ENCODE measurements at places on chromosomes 4 and X.

DNA sequence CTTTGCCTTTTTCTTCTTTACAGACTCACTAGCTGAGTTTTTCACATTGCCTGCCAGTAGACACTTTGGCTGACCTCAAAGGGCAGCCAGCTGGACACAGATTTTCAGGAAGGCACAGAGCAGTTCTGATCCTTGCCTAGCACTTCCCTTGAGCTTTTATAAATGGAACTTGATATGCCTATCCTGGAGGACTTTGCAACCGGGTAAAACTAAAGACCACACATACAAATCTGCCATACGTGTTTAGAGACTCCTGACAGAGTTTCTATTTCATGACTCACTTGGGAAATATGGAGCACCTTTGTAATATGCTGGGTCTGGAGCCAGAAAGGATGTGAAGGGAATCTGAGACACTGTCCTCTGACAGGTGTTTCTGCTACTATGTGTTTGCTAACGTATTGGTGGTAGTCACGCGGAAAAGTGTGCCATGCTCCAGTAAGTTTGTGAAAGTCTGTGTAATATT, 56.7 kb upstream of the RASSF6 start:
- no peak for DNase-seq

- no peak for DNase-seq
Observed at GRCh38 chr4:146334862-146335449, 120.6 kb downstream of the REELD1 start.

GRCh38 chr4:5340991-5341451, 289.7 kb downstream of the STK32B start:
- DNase-seq = peak; percentile 91

- DNase-seq = no peak
Observed at GRCh38 chr4:44670506-44671199, 7.6 kb upstream of the GUF1 start.

DNA sequence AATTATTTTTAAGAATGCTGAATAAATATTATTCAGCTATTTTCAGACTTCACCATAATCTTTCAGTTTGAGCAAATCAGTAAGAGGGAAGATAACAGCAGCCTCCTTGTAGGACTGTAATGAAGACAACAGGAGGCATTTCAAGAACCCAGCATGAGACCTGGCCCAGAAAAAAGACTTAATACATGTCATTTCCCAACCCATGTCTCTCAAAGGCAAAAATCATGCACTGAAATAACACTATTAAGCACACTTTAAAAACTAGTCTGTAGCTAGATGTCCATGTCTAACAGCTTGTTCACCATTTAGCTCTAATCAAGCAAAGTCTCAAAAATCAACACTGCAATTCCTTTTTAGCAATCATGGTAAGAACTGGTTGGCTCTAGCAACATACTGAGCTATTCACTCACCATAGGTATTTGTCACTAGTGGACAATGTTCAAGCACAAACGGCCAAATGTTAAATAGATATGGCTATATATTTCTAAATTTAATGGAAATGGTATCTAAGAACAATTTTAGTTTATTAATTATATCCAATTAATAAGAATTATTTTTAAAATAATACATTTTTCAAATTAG, 109.9 kb downstream of the WDFY3 start:
- no peak for DNase-seq

GRCh38 chrX:30779453-30780030, 109.5 kb downstream of the TAB3 start:
- DNase-seq = no peak

- no peak for DNase-seq
Observed at GRCh38 chrX:47209508-47210238, 8.8 kb upstream of the CDK16 start.

DNA sequence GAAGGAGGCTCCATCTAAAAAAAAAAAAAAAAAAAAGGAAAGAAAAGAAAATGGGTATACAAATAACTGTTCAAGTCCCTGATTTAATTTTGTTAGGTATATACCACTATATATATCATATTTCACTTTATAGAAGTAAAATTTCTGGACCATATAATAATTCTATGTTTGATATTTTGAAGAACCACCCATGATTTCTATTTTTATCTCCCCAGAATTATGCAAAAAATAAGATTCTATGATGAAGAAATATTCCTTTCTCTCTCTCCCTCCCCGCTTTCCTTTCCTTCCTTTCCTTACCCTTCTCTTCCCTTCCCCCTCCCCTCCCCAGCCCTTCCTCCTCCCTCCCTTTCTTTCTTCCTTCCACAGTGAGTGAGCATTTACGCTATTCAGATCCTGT, 337.5 kb upstream of the SPANXN4 start:
- no peak for DNase-seq

- no peak for DNase-seq
Observed at GRCh38 chrX:135497736-135498135, 22.7 kb upstream of the INTS6L start.

GRCh38 chr4:37879365-37879764, 11.5 kb upstream of the TBC1D1 start:
- DNase-seq = peak; percentile 38

DNA sequence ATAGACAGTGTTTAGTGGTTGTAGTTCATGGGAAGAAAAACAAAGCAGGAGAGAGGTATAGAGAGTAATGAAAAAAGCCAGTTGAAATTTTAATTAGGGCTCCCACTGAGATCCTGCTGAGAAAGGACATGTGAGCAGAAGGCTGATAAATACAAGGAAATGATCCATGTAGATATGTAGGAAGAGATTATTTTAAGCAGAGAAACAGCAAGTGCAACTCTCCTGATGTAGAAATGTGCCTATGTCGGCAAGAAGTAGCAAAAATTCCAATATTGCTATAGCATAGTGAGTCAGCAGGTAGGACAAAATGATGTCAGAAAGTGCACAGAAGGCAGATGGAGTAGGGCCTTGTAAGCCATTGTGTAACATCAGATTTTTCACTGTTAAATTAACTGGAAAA, 1027.3 kb downstream of the PCDH18 start:
- no peak for DNase-seq

GRCh38 chr4:26298198-26298947, 22.4 kb upstream of the RBPJ start:
- DNase-seq = no peak

DNA sequence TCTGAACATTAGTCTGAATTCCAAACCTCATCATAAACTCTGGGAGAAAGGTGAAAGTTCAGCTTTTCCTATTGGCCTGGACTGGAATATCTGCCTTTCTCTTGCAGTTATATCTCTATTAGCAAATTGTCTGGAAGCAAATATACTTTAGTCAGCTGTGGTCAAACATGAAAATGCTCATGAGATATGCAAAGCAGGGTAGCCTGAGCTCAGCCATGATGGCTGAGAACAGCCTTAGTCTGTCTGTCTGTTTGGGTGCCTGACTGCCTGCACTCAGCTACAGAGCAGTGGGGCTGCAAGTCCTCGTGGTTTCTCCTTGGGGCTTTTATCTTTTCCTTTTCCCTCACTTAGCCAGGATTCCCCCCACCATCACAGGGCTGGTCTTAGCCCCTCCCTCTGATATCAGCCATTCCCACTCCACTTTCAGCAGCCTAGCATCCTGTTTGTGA, 19.5 kb upstream of the PGRMC2 start:
- no peak for DNase-seq

- DNase-seq = peak; percentile 69
Observed at GRCh38 chr4:48681856-48682255, 98.2 kb downstream of the FRYL start.

DNA sequence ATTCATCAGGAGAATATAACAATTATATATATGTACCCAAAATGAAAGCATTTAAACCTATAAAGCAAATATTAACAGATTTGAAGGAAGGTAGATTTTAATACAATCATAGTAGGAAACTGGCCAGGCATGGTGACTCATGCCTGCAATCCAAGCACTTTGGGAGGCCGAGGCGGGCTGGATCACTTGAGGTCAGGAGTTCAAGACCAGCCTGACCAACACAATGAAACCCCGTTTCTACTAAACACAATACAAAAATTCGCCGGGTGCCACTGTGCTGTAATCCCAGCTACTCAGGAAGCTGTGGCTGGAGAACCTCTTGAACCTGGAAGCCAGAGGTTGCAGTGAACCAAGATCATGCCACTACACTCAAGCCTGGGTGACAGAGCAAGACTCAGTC, 118.3 kb downstream of the KCNIP4 start:
- no peak for DNase-seq

DNA sequence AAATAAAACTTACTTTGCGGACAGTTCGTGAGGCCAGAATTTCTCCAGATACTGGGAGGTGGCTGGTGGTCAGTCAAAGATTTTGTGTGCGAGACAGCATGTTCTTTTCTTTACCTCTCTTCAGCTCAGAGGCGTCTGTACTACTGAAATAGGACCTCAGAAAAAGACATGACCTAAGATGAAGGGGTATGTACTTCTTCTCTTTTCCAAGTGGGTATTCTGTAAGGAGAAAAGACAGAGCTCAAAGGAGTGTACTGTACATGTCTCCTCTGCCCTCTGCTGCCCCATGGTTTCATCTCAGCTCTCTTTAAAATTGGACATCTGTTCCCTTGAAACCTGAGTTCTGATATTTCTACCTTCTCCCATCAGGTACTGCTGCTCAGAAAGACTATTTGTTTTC, 38.1 kb downstream of the SEPTIN11 start:
- DNase-seq = no peak

GRCh38 chr4:108427946-108428485, 192.4 kb upstream of the RPL34 start:
- no peak for DNase-seq

GRCh38 chr4:148065075-148065474, 333.2 kb downstream of the ARHGAP10 start:
- no peak for DNase-seq

DNA sequence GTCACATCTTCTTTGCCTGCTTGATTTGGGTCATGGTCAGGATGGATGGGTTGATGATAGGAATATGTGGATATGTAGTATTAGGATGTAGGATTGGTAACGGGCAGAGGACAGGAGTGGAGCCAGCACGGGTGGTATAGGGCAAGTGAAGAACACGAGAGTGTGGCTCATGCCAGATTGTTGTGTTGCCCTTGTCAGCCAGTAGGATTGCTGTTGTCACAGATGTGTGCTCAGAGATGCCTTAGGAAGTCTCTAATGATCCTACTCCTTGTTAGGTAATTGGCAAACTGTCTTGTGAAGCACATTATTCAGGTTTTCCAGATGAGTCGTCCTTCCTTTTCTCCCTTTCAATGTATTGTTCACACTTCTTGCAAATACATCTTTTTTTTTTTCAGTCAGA, 5.5 kb downstream of the ATP10D start:
- DNase-seq = peak; percentile 36

GRCh38 chr4:99148550-99148949, 4.5 kb upstream of the ADH4 start:
- DNase-seq = no peak

DNA sequence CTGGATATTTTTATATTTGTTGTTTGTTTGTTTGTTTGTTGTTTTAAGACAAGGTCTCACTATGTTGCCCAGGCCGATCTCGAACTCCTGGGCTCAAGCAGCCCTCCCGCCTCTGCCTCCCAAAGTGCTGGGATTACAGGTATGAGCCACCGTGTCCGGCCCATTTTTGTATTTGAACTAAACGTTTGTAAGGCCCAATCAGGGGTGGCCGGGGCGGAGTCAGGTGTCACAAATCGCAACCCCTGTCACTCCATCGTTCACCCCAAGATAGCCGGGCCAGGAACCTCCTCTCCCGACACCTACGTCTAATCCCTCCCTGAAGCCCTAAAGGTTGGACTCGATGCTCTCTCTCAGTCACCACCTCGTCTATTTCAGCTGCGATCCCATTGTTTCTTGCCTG, 722 bp upstream of the EFHC2 start:
- DNase-seq = peak; percentile 81

DNA sequence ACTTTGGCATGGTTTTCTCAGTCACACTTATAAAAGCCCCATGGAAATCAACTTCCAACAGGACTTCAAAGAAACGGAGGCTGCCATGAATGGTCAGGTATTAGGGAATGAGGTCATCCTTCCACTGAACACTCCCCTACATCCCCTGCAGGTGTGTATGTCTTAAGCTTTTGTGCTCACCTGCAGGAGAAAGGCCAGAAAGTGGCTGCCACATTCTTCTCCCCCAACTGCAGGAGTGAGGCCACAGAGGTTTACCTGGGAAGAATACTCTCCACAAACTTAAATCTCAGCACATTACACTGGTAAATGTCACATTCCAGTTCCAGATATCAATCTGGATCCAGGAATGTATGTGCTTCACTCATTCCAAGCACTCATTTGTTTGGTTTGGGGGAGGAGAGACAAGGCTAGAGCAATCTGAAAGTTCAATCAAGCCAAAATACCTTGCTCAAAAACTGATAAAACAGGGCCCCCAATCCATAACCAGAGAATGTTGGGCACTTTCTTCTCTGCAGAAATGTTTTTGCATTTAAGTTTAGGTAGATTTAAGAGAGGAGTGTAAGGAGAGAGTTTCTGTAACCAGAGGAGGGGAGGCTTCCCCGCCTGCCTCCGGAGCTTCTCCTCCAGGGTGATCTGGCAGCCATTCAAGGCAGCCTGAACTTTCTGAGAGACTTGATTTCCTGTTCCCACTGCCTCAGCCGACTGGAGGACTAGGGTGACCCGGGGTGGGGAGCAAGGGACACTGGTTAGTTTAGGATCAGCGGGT, 15.4 kb downstream of the FAM9C start:
- DNase-seq = no peak

DNA sequence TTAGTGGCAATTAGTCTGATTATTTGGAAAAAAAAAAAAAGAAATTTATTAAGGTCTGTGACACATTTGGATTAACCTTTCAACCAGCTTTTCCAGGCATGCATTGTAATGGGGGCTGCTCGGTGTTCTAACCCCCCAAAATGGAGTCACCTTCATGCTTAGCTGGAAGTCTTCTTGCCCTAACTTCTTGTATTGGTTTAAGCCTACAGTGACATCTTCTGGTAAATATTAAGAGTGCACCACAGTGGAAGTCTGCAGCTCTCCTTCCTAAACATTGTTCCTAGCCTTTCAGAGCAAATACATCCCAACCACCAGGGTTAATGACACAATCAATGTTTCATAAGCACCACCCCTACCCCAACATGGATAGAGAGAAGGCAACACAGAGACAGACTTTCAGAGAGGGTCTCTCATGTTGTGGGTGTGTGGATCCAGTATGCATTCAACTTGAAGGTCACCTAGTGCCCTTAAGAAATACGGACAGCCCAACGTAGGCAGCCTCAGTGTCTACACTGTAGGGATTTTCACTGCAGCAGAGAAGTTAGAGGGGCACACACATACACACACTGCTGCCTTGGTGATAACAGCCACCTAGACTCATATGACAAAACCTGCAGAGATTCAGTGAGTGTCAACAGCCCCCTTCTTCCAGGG, 142.9 kb upstream of the MBNL3 start:
- DNase-seq = peak; percentile 65

GRCh38 chrX:20388594-20388993, 121.9 kb upstream of the RPS6KA3 start:
- peak; percentile 13 for DNase-seq

DNA sequence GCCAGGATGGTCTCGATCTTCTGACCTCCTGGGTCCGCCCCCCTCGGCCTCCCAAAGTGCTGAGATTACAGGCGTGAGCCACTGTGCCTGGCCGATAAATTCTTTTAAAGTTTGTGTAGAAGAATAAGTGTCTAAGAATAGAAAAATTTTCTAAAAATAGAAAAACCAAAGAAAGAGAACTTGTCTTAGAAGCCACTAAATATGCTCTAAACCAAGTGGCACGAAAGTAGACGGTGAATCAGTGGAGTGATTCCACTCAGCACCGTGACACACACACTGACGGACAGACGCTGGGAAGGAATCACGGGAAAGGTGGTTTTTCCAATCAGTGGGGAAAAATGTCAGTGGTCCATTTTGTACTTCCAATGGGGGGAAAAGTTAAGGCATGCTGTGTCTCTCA, 72.7 kb upstream of the PSAPL1 start:
- DNase-seq = no peak

GRCh38 chr4:22179124-22179874, 230.7 kb upstream of the KCNIP4 start:
- DNase-seq = no peak

Measured in common myeloid progenitor, CD34-positive (primary cell).